Activated CD8-positive, alpha-beta memory T cell treated with anti-CD3 and anti-CD28 coated beads for 1 hour (primary cell): ENCODE measurements at places on chromosomes 3 and 15.

DNA sequence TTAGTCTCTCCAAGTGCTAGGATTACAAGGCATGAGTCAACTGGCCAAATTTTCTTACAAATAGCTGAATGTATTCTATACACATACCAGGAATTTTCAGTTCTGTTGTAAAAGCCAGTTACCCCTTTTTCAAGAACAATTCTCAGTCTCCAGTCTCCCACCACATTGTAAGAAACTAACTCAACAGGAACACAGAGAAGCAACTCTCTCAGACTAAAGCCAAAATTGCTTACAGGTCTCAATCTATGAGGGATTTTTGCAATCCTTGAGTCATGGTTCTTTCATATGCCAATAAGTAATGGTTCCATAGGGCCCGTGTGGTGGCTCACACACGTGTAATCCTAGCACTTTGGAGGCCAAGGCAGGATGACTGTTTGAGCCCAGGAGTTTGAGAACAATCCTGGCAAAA, 8.5 kb downstream of the IP6K2 start:
- no peak for DNase-seq

- DNase-seq: no peak
Measured at GRCh38 chr15:73983211-73983727, 8.8 kb downstream of the STOML1 start.

DNA sequence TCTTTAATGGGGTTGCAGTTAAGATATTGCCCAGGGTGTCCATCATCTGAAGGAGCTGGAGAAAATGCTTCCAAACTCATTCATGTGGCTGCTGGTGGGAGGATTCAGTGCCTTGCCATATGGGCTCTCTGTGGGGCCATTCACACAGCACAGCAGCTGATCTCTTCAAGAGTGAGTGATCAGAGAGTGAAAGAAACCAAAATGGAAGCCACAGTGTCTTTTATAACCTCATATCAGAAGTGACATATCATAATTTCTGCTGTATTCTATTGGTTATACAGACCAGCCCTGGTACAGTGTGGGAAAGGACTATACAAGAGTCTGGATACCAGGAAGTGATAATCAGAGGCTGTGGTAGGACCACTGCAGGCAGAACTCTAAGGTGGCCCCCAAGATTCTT, 33.6 kb downstream of the HHLA2 start:
- no peak for DNase-seq

DNA sequence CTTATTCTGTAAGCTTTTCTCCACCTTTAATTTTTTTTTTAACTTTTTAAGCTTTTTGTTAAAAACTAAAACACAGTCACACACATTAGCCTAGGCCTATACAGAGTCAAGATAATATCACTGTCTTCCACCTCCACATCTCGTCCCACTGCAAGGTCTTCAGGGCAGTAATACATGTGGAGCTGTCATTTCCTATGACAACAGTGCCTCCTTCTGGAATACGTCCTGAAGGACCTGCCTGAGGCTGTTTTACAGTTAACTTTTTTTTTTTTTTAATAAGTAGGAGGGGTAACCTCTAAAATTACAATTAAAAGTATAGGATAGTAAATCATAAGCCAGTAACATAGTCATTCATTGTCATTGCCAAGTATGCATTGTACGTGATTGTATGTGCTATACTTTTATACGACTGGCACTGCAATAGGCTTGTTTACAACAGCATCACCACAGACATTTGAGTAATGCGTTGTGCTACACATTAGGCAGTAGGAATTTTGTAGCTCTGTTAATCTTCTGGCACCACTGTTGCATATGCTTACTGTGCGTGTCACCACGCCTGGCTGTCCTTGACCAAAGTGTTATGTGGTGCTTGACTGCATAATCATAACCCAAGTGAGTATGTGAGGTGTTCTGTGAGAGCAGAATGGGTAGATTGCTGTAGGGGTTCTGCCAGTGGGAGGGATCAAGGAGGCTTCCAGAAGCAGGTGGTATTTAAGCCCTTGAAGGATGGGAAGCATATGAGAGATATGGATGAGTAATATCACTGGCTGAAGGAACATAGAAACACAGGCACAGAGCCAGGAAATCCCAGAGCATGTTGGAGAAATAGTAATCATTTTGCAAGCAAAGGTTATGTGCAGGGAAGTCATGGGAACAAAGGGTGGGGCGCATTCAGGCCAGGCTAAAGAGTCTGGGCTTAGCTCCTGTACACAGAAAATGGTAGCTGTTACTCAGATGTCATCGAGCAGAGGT, 18.3 kb downstream of the FBXO22 start:
- no peak for DNase-seq

DNA sequence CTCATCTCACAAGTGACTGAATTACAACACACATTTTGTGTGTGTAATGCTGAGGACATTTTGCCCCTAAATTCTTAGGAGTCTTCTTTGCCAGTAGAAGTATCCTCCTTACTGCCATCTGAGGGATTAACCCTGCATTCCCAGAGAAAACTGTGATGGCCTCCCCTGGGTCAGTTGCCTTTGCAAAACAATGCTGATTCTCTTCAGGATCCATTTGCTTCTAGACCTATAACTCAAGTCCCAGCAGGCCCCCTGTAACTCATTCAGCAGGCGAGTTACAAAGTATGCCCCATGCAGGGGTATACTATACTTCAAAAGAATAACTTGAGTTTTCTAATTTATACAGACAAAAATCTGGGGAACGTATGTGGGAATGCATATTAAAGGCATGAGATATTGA, 6.6 kb upstream of the MCF2L2 start:
- no peak for DNase-seq

DNA sequence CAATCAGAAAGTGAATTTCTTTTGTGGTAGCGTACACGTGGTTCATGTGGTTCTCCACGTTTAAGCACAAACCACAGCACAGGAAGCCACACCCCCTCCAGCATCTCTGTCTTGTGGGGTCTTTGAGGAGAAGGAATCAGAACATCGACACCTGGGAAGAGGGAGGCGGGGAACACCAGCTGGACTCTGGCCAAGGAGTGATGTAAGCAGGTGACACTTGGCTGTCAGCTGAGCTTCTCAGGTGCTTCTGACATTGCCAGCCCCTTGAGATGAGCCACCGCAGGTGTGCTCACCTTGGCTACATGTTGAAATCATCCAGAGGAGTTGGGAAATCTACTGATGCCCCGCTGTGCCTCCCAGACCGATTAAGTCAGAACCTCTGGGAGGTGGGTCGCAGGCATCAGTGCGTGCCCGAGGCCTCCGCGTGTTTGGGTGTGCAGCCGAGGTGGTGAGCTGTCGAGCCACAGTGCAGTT, 85.0 kb downstream of the FAM81A start:
- DNase-seq: peak; percentile 18

GRCh38 chr15:95772982-95773381, 557.5 kb upstream of the NR2F2 start:
- no peak for DNase-seq

DNA sequence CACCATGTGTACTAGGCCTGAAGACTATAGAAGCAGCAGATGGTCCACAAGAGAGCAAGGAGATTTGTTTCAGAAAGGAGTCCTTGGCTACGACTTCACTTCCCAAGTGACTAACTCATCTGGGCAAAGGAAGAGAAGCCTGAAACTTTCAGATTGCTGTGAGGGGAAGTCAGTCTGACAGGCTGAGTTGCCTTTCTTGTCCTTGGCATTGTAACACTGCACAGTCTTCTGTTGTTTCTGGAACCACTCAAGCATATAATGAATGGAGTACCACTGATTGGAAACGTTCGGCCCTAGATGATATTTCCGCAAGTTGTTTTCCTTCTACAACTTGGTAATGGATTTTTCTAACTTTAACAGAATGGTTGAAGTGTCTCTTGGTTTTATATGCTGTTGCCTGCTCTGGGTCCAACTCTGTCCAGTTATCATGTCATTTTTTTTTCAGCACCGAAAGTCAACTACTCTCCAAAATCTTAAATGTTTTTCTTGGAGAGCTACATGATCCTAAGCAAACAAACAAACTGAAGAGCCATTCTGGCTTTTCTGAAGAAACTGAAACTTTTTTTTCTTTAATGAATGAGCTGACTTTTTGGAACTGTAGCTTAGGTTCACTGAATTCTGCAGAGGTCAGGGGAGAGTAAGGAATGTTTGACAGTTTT, 685.7 kb downstream of the MECOM start:
- no peak for DNase-seq

DNA sequence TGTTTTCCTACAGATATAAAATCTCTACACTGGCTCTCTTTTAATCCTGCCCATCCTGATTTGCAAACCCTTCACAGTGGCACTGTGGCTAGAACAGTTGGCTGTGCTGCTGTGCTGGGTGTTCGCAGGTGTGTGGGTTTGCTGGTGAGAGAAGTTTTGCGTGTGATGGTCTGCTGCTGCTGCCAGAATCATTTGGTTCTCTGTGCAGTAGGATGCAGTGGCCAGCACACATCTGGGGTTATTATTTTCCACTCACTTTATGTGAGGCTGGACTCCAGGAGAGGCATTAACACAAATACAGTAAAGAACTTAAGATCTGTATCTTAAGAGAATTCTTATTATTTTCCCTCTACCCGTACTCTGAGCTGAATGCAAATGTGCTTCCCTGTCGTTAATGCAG, 16.0 kb upstream of the PSMD6 start:
- DNase-seq: no peak

- no peak for DNase-seq
Measured at GRCh38 chr3:66432041-66432766, 68.6 kb downstream of the LRIG1 start.

DNA sequence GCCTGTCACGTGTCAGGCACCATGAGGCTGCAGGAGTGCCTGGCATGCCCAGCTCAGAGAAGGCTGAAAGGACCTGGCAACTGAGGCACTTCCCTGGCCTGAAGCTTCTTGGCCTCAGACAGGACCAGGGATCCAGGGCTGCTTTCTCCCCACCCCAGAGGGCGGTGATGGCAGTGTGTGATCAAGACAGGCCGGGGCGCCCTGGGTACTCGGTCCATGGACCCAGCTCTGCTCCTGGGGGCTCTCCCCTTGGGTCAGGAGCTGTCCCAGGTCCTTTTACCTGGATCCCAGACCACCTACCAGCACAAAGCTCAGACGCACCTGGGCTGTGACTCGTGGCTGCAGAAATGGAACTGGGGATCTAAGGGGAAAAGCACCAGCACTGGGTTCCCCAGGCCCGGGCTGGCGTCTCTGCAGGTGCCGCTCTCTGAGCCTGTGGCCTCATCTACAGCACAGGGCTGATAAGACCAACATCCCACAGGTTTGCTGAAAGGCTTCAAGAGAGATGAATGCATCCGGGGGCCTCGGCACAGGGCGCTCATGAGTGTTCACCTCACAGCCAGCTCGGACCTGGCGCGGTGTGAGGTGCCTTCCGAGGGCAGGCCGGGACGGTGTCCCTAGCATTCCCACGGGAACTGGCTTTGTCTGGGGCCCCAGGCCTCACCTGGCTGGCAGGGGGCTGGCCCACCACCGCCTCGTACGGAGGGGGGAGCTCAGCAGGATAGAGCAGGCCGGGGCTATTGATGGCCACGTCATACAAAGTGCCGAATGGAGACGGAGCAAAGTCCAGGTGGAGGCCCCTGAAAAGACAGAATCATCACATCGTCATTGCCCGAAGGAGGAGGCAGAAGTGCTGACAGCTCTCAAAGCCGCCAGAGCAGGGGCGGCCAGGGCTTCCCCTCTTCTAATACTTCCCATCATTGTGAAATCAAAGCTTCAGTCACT, 133.6 kb downstream of the NSMCE3 start:
- DNase-seq: no peak

DNA sequence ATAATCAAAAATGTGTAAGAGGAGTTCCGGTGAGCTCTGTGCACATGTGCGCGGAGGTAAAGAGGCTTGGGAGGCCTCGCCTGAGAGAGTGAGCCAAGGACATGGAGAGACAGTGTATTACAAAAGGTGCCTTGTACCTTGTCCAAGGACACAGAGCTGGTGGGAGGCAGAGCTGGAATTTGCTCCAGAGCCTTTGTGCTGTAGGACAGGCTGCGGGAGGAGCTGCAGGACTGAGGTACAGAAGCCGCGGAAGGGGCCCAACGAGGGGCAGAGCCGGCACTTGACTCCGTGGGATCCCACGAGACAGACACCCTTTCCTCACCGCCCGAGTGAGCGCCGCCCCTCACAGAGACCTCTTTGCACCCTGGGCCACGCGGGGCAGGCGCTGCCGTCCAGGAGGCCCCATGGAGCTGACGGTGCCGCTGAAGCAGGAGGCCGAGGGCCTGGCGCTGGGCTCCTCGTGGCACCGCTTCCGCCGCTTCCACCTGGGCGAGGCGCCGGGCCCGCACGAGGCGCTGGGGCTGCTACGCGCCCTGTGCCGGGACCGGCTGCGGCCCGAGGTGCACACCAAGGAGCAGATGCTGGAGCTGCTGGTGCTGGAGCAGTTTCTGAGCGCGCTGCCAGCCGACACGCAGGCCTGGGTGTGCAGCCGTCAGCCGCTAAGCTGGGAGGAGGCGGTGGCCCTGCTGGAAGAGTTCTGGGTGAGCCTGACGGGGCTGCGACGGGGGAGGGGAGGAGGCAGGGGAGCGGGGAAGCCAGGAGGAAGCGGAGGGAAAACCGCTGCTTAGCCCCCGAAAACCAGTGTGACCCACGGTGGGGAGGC, 68.7 kb downstream of the SLTM start:
- no peak for DNase-seq

GRCh38 chr15:37709669-37710068, 224.8 kb upstream of the TMCO5A start:
- DNase-seq: no peak

GRCh38 chr15:62240121-62241096, 75.3 kb upstream of the C2CD4B start:
- DNase-seq: no peak

- DNase-seq: no peak
Measured at GRCh38 chr3:156356537-156357363, 198.2 kb downstream of the SSR3 start.

GRCh38 chr15:21262851-21263425, 177.4 kb downstream of the POTEB3 start:
- no peak for DNase-seq

- DNase-seq: peak; percentile 45
Measured at GRCh38 chr3:49092938-49093852, 676 bp downstream of the QRICH1 start.

GRCh38 chr3:29156086-29156715, 124.7 kb upstream of the RBMS3 start:
- DNase-seq: no peak

DNA sequence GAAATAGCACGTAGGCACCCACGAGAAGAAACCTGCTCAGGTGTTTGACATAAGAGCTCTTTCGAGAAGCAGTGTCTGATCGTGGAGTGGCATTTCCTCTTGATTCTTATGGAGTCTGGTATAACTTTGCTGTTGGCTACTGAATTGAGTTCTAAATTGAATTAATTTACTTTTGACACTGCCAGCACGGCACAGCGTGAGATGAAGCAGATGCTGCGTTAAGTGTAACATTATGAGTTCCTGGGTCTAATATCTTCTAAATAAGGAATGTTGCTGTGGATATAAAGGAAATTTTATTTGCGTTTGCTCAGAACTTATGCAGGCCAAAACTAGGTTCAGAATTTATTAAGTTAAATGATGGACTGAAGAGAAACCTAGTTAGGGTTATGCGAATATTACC, 919.9 kb downstream of the TUSC7 start:
- DNase-seq: no peak

GRCh38 chr3:148330542-148330941, 367.2 kb upstream of the AGTR1 start:
- DNase-seq: no peak

DNA sequence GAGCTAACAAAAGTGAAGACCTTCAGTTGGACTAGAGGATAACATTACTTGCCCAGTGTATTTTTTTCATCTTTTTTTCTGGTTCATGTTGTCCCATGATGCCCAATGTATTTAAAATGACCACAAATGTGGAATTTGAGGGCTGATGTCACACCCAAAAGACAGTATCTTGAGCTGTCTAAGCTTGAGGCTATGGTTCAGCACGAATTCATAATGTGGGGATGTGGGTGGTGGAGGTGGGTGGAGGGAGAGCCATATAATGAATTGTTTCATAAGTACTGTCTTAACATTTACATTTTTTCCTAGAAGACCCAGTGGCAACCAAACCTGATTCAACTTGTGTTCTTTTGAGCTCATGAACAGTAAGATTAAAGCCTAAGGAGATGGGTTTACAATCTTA, 37.5 kb downstream of the CHAC1 start:
- DNase-seq: no peak
